ENCODE measurements at places on chromosomes 2 and 18.

- no peak for DNase-seq
These were observed 214.0 kb upstream of the SMAD7 start for GRCh38 chr18:49164738-49165137.

DNA sequence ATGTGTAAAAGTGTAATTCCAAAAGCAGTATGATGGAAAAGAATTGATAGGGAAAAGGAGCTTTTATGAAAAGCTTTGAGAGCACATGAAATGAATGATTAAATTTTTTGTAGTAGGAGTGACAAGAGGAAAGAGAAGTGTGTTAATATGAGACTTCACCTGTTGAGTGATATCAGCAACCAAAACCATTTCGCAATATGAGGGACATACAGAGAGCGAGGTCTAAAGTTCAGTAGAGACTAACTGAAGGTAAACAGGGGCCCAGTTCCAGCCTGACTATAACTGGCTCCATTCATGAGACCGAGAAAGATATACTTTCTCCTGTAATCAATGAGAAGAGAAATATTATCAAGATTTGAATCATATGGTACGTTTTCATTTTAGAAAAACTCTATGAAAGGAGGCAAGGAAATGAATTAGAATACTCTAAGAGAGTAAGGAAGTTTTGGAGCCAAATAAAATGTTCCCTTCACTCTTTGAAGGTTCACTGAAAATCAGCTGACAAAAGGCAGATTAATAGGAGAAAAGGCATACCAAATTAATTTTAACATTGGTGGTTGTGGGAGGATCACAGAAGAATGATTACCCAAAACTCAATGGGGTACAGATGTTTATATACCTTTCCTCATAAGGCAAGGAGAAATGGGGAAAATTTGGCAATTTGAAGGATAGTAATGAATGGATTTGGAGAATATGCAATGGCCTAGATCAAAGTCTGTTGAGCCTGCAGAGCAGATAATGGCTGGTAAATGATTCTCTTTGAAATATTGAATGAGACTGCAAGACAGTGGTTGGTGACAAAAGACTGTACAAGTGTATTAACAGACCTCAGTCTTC, 932.2 kb downstream of the TDRD15 start:
- DNase-seq: no peak

- DNase-seq: peak; percentile 56
These were observed 318.1 kb downstream of the NBAS start for GRCh38 chr2:15242936-15243461.

DNA sequence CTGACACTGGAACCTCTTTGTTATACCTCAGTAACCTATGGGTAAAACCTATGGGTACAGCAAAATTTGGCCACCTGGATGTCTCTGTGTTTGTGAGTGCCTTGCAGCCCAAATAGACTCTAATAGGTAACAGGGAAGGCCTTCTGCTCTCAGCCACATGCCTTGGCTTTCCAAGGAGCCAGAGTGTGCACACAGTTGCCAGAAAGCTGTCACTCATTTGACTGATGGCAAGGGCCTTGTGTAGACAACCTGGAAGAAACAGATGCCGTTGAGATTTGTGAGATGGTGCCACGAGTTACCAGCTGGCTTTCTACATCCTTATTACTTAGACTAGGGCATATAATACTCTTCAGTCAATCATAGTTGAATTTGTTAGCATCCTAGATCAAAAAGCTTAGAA, 90.1 kb upstream of the RAB12 start:
- DNase-seq: no peak

DNA sequence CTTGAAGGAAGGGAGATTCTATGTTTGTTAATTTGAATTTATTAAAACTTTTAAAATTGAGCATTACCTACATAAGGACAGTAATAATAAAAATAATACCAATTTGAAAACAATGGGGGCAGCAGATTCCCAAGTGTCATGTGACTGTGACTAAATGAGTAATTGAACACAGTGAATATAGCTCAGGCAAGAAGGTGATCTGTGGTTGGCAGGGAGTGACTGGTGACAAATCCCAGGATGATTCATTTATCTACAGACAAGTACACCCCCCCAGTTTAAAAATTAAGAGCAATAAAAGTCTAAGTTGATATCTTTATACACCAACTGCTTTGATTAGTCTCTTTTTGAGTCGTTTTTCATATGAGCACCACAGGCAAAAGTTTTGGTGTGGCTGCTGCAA, 299.5 kb downstream of the ARHGAP15 start:
- DNase-seq: no peak

- DNase-seq: no peak
These were observed 147.9 kb upstream of the ACAA2 start for GRCh38 chr18:49961271-49961670.

DNA sequence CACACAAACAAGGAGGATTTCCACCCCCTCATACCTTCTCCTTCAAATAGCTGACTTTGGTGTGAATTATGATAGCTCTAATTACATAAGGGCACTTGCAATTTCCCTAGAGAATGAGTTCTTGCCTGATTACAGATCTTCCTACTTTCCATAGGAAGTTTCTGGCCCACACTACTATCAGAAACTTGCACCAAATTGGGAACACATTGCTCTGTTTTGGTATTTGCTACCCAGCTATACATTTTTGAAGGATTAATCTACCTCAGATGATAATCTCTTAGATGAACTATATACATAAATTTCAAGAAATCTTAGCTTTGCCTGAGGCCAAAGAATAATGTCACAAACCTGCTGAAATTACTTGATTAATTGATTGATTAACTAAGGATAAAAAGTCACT, 4.9 kb downstream of the DCC start:
- no peak for DNase-seq

GRCh38 chr18:10822456-10822855, 296.6 kb downstream of the NAPG start:
- no peak for DNase-seq

DNA sequence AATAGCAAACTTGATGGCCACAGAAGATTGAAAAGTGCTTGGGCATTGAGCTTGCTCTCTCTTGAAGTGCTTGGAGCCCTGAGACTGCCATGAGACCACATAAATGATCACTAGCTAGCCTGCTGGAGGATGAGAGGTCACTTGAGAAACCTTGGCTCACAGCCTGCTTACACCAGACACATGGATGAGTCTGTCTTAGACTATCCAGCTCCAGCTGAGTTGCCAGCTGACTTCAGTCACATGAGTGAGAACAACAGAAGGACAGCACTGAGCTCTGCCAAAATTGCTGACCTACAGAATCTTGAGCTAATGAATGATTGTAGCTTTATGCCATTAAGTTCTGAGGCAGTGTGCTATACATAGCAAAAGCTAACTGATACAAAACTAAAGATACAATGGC, 18.1 kb downstream of the NABP1 start:
- DNase-seq: peak; percentile 95

- no peak for DNase-seq
These were observed 10.1 kb downstream of the CYP26B1 start for GRCh38 chr2:72137498-72138010.

DNA sequence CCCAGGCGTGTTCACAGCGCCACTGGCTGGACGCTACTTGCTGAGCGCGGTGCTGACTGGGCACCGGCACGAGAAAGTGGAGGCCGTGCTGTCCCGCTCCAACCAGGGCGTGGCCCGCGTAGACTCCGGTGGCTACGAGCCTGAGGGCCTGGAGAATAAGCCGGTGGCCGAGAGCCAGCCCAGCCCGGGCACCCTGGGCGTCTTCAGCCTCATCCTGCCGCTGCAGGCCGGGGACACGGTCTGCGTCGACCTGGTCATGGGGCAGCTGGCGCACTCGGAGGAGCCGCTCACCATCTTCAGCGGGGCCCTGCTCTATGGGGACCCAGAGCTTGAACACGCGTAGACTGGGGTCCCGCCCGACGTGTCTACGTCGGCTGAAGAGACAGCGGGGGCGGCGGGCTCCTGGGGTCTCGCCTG, 891 bp upstream of the KHK start:
- peak; percentile 80 for DNase-seq

GRCh38 chr2:12044857-12045256, 298.4 kb downstream of the LPIN1 start:
- no peak for DNase-seq

DNA sequence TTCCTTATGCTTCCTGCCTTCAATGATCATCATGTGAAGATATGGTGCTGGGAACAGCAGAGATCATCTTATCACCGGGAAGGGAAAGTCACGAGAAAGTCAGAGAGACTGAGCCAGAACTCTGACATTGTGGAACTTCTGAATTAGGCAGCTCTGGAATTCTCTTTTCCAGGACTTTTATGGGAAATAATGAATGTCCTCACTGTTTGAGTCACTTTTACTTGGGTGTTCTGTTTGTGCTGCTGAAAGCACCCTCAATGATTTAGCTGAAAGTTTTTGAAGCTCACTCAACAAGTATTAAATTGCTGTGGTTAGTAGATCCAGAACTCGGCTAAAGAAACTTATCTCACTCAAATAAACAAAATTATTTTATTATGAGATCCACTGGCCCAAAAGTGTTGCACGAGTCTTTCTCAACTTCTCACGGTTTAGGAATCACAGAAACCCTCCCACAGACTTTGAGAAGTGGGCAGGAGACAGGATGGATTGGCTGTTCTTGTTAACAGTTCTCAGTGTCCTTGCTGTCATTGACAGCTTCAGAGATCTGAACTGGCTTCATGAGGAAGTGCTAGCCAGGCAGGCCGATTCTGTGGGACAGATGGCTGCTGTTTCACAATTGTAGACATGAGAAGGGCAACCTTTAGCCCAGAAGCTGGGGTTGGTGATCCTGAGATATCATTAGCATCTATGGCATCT, 26.4 kb upstream of the ATRAID start:
- peak; percentile 97 for DNase-seq

DNA sequence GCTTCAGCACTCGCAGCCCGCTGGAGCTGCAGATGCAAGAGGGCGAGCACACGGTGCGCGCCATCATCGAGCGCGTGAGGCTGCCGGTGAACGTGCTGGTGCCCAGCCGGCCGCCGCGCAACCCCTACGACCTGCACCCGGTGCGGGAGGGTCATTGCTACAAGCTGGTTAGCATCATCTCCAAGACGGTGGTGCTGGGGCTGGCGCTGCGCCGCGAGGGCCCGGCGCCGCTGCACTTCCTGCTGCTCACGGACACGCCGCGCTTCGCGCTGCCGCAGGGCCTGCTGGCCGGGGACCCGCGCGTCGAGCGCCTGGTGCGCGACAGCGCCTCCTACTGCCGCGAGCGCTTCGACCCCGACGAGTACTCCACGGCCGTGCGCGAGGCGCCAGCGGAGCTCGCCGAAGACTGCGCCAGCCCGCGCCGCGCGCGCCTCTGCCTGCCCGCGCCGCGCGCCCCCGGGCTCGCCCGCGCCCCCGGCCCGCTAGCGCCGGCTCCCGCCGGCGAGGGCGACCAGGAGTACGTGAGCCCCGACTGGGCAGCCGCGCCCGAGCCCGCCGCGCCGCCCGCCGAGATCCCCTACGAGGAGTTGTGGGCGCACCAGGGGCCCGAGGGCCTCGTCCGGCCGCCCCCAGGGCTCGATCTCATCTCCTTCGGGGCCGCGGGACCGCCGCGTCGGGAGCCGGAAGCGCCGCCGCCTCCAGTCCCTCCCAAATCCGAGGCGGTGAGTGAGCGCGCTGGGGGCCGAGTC, 11.8 kb downstream of the GAREM2 start:
- DNase-seq: peak; percentile 83
